ENCODE measurements at places on chromosomes 4 and X.

GRCh38 chr4:11618666-11619282, 190.1 kb upstream of the HS3ST1 start:
- no peak for DNase-seq

- DNase-seq = no peak
These were observed 49.4 kb downstream of the FHL1 start for GRCh38 chrX:136196691-136197155.

- no peak for DNase-seq
These were observed 110.4 kb downstream of the SLIT2 start for GRCh38 chr4:20362148-20362547.

DNA sequence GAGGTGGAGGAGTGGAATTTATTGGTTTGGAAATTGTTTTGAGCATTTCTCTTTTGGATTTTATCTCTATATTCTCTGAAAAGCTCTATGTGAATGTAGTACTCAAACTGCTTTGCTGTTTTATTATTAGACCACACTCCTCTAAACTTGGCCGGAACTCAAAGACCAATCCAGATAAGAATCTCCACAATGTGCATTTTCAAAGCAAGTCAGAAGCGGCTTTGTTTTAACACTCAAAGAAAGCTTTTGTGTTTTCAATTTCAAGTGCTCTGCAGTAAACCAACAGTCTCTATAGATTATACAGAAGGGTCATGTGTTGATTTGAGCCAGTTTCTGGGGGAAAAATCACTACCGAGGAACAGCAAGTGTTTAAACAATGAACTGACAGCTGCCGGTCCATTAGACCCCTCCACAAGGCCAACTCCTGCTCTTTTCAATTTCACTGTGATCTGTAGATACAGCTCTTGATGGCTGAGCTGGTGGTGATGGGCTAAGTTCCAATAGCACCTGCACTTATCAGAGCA, 79.4 kb downstream of the FTHL17 start:
- DNase-seq = no peak

All from stimulated activated CD8-positive, alpha-beta memory T cell treated with anti-CD3 and anti-CD28 coated beads, Interleukin-7, amount 100 ng/mL, for 48 hours (primary cell).